ENCODE measurements at places on chromosomes 12 and 14.

DNA sequence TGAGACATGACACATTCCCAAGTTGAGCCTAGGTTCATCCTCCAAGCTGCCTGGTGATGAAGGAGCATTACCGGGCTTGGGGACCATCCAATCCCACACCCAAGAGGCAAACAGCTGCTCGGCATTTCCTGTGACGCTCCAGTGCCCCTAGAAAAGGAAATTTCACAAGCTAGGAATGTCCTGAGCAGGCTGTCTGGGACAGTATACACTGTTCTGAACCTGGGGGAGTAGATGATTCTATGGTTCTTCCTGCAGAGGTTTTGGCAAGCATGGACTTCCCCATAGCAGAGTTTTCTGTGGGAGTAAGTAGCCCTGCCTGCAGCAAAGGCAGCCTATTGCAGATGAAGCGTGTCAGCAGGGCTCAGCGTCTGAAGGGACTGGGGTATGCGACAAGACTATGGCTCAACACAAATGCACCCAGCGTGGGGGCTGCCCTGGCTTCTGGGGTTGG is 47.4 kb upstream of the SRSF5 start:
- DNase-seq = no peak

DNA sequence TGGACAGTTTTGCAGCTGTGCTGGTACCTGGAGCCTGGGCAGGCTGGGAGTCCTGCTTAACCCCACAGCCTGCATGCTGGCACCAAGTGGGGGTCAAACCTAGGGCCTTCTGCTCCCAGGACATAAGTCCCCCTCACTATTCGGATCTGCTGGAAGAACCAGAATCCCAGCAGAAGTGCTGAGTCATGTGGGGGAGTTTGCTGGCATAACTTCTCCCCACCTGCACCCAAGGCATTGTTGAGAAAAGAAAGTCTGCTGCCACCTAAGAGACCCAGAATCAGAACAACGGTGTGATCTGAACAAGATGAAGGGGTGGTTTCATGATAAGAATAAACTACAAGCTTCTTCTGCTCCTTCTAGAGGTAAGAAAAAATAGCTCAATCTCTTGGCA is 102.7 kb downstream of the RBM19 start:
- no peak for DNase-seq

DNA sequence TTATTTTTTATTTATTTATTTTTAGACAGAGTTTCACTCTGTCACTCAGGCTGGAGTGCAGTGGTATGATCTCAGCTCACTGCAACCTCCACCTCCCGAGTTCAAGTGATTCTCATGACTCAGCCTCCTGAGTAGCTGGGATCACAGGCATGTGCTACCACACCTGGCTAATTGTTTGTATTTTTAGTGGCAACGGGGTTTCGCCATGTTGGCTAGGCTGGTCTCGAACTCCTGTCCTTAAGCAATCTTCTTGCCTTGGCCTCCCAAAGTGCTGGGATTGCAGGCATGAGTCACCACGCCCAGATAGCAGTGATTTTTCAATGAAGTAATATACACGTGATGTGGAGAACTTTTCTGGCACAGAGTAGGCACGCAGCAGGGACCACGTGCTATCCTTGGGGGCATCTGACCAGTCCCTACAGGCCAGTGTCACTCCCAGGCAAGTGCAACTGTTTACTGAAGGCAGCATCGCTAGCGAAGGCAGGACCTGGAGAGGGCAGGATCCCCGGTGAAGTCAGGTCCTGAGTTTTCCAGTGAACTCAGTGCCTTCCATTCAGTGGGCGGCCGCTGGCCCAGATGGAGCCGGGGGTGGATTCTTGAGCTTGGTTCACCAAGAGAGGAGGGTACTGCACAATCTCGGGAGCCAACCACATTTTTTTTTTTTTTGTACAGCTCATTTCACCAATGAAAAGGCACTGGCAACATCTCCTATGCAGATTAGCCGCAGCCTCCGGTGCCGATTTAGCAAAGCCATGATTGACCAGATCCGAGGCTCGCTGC is 11.1 kb upstream of the CLMN start:
- DNase-seq = no peak

GRCh38 chr12:1453810-1454209 is 140.6 kb downstream of the FBXL14 start:
- DNase-seq = no peak

DNA sequence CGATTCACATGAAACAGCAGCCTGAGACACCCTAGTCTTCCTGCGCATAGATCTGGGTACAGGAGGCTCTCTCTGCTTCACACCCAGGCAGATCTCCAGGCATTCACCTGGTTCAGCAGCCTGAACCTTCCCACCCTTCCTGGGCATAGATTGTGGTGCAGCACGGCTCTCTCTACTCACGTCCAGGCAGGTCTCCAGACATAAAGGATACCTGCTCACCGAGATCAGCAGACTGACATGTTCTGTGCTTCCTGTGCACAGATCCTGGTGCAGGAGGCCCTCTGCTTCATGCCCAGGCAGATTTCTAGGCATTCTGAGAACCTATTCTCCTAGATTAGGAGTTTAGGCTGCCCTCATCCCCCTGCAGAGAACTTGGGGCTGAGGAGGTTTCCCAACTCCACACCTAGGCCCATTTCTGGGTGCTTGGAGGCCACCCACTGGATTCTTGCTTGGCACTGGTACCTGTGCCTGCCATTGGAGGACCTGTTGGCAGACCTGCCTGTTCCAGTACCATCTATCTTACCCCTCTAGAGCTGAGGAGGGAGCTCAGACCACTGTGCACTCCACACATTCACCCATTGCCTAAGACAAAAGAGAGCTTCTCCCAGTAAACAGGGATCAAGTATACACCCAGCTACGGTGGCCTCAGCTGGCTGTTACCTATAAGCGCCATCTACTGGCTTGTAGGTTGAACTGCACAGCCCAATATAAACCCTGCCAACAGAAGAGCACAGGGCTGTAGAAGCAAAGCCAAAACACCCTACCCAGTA is 28.0 kb upstream of the GARIN6 start:
- DNase-seq = no peak

DNA sequence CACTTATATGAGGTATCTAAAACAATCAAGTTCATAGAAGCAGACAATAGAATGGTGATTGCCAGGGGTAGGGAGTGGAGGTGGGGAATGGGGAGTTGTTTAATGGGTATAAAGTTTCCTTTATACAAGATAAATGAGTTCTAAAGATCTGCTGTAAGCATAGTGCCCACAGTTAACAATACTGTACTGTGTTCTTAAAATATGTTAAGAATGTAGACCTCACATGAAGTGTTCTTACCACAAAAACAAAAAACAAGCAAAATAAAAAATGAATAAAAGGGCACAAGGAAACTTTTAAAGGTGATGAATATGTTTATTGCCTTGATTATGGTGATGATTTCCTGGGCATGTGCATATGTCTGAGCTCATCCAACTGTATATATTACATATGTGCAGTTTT is 211.8 kb downstream of the MSRB3 start:
- DNase-seq = no peak

- no peak for DNase-seq
Measured at GRCh38 chr14:53646925-53647324, 309.7 kb downstream of the BMP4 start.

GRCh38 chr14:99720941-99721791 is 37.1 kb downstream of the CYP46A1 start:
- DNase-seq = no peak

GRCh38 chr14:96267336-96267735 is 11.3 kb downstream of the BDKRB1 start:
- no peak for DNase-seq

DNA sequence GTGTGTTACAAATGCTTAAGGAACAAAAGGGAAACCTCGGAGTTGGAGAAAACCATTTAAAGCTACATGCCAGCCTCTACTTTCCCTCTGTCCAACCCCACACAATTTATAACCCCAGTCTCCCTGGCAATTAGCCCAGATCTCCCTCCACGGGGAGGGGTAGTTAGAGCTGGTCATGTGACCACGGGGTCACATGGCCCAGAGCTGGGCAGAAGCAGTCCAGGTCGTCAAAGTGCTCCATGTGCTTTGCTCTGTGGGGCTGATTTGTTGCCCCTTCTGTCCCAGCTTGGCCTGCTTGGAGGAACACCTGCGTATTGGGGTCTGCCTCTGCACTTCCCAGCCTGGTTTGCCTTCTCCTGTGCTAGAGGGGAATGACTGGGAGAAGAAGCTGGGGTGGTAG is 219.1 kb downstream of the RBM19 start:
- DNase-seq = no peak

GRCh38 chr12:5914387-5915149 is 30.5 kb downstream of the ANO2 start:
- no peak for DNase-seq

DNA sequence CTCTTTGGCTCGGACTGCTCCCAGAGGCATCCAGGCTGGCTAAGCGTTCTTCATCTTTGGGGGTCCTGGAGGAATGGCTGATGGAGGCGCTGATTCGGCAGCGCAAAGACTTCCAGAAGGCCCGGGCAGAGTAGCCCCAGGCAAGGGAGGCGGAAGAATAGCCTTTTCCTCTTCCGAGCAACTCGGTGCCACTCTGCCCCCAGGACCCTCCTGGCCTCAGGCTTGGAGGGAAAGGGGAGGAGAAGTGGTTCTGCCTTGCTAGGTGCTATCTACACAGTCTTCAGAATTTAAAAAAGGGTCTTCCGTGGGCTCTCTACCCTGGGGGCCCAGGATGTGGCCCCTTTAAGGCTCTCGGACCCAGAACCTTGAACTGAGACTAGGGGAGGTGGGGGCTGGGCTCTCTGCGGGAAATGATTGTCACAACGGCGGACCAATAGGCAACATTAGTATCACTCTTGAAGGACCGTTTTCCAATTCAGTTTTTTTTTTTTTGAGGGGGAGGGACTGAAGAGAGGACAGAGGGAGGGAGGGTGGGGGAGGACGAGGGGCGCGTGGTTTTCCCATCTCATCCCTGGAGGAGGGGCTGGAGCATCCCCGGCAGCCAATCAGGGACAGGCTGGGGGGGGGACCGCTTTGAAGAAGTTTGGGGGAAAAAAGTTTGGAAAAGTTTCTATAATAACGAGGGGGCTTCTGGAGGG is at the start of gene NFATC4:
TSS of gene NFATC4 (plus strand) at position 671 of the 698 bp plus-strand sequence. CDS start 157 bp downstream, outside the sequence.
- no peak for DNase-seq

GRCh38 chr14:60164712-60165546 is at the start of gene DHRS7:
Gene DHRS7, minus strand, starts transcription at chr14:60165398. Its CDS starts 89 bp downstream, at chr14:60165309.
- no peak for DNase-seq

- DNase-seq = no peak
Measured at GRCh38 chr14:77148510-77149231, 7.1 kb upstream of the ZDHHC22 start.

DNA sequence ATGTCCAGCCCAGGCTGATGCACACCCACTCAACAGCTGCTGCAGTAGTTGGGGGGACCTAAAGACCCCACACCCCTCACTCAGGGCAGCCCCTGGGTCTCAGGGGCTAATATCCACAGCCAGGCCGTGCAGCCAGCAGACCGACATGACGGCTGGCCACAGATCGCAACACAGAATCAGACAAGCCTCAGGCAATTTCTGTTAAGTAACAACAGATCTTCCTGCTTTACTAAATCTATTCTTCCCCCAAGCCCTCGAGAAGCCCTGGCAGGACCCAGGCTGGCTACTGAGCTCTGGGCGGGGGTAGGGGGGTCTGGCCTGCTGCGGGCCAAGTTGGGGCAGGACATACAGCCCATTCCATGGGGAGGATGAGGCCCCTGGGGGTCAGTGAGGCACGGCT is 28.0 kb upstream of the NUDT14 start:
- DNase-seq = no peak

GRCh38 chr12:53060721-53061276 is 10.9 kb downstream of the TNS2 start:
- no peak for DNase-seq

GRCh38 chr12:71063087-71063486 is 94.7 kb downstream of the TSPAN8 start:
- DNase-seq = no peak

GRCh38 chr12:92342574-92342973 is 196.9 kb upstream of the BTG1 start:
- no peak for DNase-seq

- no peak for DNase-seq
Measured at GRCh38 chr14:88798156-88798555, 5.4 kb upstream of the EML5 start.

DNA sequence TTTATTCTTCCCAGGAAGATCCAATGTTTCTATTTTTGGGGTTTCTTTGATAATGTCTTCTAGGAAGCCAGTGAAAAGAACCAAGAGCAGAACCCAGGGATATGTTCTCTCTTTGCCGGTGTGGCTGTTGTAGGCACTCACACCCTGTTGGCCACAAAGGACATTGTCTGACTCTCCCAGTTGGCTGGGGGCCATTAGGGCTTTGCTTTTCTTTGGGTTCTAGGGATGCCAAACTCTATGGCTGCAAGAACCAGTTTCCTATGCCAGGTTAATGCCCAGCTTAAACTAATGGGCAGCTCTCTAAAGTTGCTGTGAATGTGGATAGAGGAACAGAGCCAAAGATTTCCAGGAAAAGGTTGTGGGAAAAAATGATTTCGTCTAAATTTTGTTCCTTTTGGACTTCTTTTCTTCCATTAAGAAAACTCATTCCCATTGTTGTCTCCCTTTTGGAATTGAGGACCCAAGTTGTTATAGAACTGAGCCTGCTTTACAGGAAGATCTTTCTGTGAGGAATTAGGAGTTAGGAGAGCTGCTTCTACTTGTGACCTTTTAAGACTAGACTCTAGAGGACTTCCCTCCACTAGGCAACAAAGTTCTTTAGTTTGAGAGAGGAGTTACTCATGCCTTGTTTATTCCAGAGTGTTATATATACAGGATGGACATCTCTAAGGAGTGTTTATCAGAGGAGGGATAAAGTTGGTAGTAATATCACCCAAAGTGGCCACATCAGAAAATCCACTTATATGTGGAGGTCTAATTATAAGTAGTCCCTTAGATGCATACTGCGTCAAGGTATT is 13.1 kb downstream of the COPZ1 start:
- DNase-seq = no peak

GRCh38 chr12:93042684-93043083 is 113.6 kb upstream of the EEA1 start:
- DNase-seq = no peak

- no peak for DNase-seq
Measured at GRCh38 chr12:101763246-101763931, 24.1 kb upstream of the SYCP3 start.

DNA sequence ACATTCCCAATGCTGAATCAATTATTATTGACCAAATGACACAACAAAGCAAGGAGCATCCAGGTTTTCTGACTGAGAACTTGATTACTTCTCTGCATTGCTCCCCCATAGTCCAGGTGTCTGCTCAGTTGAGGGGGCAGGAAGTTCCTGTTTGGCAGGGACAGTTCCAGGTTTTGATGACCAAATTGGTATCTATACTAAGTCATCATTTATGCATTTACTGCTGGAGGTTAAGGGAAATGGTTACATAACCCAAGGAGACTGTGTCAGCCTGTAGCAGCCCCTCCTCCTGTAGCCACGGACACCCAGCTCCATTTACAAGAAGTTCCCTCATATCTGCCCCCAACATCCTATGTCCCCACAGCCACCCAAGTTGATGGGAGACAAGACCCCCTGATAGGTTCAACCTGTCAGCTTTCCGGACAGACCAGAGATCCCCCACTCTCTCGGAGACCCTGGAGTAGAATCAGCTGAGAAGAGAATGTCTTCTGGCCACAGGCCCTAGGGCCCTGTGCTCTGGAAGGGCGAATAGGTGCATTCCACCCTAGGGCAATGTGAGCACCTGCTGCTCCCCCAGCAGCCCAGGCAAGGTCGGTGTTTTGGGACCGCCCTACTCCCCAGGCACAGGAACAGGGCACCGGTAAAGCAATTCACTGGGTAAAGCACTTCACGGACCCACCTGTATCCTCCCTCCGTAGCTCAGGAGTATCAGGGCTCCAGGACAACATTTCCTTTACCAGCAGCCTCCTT is 23.6 kb downstream of the IRF2BPL start:
- DNase-seq = no peak
